CD4-positive, alpha-beta memory T cell (primary cell): ENCODE measurements at places on chromosomes 1 and 21.

GRCh38 chr21:14585122-14585521 is 39.0 kb upstream of the SAMSN1 start:
- DNase-seq: no peak

DNA sequence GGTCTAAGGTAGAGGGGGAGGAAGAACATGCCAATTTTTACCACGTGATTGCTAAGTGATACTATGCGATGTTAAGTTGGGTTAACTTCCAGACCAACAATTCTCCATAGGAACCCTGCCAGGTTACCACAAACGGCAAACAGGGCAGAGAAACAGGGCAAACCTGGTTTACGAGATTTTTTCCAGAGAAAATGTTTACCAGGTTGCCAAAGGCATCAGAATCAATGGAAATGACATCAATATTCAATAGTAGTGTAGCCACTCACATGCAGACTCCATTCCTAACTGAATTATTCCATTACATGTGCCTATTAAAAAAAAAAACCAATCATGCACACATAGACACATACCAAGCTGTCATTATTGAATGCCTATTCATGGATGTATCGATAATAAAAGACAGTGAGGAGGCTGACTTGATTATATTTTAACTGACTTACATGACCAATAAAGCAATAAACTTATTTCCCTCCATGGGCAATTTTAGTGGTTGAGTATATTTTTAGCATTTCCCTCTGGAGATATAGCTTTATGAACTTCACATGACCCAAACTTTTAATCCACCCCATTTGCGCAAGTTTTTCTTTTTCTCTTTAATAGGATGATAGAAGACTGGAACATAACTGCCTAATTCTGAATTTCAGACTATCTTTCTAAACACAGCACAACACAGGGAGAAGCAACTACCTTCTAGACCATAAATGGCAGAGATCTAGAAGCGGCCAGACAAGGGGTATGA is 40.5 kb upstream of the KCNE1 start:
- DNase-seq: no peak

- DNase-seq: no peak
Measured at GRCh38 chr21:41778930-41779600, 12.2 kb upstream of the RIPK4 start.

DNA sequence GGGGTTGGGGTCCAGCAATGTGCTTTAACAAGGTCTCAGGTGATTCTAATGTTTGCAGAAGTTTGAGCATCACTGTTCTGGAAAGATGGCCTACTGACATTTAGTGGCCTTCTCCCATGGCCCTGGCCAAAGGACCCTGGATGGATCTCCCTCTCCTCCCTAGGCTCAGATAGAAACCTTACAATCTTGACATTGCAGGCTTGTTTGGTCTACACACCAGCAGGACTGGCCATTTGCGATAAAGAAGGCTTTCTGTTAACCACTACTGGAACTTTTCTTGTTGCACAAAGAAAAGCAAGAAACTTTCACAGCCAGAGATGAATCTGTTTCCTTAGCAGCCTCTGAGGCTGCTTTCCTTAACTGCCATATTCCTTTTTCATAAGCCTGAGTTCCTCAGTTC is 6.2 kb downstream of the DNALI1 start:
- no peak for DNase-seq

GRCh38 chr21:31713973-31714740 is 17.8 kb downstream of the SCAF4 start:
- no peak for DNase-seq

DNA sequence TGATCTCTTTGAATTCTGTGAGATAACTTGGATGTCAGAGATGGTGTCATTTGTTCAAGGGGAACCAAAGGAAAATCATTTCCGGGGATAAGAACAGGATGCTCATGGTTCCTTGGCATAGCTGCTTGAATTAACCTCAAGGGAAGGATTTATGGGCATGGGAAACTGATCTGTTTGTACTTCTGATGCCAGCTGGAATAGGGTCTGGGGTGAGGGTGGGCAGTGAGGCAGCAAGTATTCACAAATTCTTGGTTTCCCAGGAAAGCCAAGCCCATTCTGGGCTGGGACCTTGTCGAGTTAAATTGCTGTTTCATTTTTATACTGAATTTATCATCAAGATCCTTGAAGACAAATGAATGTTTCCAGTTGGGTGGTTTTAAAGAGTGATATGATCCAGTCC is 14.1 kb downstream of the INTS3 start:
- no peak for DNase-seq

DNA sequence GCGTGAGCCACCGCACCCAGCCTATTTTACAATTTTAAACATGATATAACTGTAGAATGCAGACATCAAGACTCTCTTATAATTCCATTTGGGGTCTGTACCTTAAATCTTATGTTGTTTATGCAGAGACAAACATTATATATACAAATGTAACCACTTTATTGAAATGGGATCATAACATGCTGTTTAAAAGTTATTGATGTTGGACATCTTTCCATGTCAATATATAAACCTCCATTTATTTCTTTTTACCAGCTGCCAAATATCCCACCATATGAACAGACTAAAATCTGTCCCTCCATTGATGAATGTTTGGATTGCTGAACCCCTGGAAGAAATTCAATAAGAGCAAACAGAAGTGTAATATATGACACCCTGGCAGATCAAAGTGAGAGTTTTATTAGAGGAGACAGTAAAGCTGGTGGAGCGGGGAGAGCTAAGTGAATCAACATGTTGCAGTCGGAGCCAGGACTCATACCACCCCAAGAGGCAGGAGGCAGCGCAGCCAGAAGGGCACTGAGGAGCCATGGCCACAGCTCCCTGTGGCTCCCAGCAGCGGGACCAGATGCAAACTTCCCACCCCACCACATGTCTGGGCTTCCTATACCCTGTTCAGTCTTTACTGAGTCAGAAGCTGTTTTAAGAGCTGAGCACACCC is 4.7 kb upstream of the PCSK9 start:
- DNase-seq: no peak

DNA sequence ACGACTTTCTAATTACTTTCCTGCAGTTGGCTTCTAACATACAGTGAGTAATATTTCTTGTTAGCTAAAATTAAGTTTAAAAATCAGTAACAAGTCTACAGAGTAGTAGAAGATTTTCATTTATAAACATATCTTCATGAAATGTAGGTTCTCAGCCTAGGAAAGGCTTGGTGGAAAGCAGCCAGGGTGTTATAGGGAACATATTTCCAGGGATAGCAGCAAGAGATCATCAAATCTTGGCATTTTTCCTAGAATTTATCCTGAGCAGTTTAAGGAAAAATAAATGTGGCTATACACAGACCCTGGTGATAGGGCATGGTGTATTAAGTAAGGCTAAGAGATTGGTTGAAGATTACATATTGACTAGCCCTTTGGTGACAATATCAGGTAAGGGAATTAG is 203.5 kb upstream of the NEGR1 start:
- DNase-seq: no peak

- DNase-seq: no peak
Measured at GRCh38 chr1:28971980-28972771, 57.8 kb downstream of the EPB41 start.

- no peak for DNase-seq
Measured at GRCh38 chr1:51439053-51439452, 80.0 kb downstream of the EPS15 start.

DNA sequence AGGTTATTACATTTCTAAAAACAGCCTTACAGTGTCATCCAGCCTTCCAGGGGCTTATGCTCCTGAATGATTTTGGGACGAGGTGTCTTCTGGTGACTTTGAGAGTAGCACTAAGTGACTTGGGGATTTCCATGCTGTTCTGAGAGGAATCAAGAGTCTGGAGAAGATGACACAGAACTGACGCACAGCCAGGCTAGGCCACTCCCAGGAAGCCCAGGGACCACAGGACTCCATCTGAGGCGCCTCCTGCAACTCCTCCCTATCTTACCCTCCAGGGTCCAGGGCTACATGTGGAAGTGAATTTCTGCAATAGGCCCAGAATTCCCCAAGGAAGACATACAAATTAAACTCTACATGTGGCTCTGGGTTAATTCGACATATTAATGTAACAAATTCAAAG is 92.5 kb downstream of the SLC25A24 start:
- no peak for DNase-seq

- DNase-seq: no peak
Measured at GRCh38 chr1:10641976-10642375, 154.5 kb downstream of the CASZ1 start.
